ENCODE measurements at places on chromosomes 7 and 10.

- DNase-seq = no peak
These were observed 239.7 kb upstream of the SEMA3D start for GRCh38 chr7:85426487-85426960.

DNA sequence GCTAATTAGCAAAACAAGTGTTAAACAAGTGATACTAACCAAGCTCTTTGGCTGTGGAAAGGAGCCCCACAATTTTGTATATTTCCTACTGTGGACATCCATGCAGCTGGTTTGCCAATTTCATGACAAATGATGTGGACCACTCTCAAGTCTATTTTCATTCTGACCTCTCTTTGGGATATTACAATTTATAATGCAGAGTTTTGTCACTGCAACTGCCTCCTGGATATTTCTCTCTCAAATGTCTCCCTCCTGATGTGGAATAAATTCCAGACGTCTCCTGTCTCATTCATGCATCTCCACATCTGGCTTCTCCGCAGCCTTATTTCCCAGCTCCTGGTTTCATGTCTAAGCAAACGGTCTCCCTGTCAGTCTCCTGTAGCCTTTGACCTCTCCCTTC is 80.6 kb upstream of the RHEB start:
- DNase-seq = no peak

- no peak for DNase-seq
These were observed 2.6 kb downstream of the CLDN4 start for GRCh38 chr7:73833251-73833919.

DNA sequence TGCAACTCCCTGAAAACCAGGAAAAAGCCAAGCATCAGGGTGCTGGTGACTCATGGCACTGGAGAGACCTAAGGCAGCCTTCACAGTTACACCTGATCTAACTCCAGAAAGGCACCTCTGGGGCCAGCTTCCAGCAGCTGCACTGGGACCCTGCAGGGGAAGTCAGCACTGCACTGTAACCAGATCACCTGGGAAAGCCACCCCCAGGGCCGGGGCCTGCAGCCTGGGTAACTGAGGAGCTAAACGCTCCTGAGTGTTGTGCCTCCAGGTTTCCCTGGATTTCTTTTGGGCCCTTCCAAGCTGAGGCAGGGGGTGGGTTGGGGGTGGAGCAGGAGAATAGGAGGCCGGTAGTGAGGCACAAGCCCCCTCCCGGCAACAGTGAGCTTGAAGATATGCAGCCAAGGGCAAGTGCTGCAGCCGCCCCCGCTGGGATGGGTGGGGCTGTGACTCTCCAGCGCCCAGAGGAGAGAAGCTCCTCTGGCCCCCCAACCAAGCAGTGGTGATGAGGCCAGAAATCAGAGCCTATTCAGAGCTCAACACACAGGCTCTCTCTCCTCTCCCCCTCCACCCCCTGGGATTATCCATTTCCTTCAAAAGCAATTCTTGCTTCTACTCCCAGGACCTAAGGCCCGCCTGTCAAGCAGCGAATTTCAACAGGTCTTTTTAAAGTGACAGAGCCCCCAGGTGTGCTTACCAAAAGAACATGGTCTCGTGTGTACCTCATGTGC is 2.6 kb downstream of the CXCL12 start:
- DNase-seq = peak; percentile 35

- no peak for DNase-seq
These were observed 4.4 kb upstream of the ZNF467 start for GRCh38 chr7:149777551-149778326.

- DNase-seq = no peak
These were observed 105.2 kb downstream of the FANK1 start for GRCh38 chr10:126001576-126001975.

DNA sequence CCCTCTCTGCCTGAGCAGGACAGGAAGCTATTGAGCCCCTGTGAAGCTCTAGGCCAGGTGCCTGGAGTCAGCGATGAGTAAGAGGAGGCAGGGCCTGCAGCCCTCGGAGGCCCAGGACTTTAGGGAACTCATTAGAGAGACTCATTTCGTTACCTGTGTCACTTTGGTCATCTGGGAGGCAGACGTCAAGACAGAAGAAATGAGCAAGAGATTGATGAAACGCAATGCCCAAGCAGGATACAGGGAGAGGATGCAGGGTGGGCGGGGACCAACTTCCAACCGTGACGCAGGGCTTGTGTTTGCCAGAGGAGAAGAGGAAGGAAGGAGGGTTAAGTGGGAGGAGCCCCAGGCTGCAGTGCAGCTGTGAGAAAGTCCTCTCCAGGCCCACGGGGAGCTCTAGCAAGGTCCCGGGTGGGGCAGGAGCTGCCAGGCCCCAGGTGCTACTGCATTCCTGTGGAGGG is 26.4 kb upstream of the GNA12 start:
- DNase-seq = peak; percentile 80

DNA sequence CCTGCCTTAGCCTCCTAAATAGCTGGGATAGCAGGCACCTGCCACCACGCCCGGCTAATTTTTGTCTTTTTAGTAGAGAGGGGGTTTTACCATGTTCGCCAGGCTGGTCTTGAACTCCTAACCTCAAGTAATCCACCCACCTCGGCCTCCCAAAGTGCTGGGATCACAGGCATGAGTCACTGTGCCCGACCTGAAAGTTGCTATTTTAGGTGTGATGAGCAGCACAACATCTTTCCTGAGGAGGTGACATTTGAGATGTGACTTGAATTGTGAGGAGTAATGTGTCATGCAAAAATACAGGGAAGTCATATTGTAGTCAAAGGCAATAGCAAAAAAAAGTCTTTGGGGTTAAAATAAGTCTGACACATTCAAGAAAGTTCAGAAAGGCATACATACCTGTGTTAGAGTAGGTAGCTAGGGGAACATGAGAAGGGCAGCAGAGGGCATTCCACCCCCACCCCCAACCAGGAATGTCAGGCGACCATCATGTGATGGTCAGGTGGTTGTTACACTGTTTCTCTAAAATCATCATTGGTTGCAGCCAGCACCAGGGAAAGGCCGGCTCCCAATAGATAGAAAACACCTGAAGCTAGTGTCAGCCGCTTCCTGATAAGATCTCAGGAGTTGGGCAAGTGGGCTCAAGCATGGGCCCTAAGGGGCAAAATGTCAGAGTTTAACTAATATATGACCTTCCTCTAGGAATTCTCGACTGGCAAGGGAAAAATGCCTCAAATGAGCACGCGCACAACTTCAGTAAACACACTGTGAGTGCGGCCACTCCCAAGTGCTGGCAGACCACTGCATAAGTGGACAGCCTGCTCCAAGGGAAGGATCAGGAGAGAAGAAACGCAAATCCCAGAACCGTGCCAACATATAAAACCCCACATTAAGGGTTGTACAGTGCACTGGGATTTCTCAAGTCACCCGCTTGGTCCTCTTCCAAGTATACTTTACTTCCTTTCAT is at the start of gene TACC2:
TACC2 (plus strand) TSS at position 803 of the 964 bp plus-strand sequence. CDS start 32,819 bp downstream, outside the sequence.
- no peak for DNase-seq

- no peak for DNase-seq
These were observed at the start of gene MAT1A for GRCh38 chr10:80289451-80290287. Gene MAT1A (minus strand): TSS chr10:80289658. CDS start chr10:80289423, 235 bp downstream.

DNA sequence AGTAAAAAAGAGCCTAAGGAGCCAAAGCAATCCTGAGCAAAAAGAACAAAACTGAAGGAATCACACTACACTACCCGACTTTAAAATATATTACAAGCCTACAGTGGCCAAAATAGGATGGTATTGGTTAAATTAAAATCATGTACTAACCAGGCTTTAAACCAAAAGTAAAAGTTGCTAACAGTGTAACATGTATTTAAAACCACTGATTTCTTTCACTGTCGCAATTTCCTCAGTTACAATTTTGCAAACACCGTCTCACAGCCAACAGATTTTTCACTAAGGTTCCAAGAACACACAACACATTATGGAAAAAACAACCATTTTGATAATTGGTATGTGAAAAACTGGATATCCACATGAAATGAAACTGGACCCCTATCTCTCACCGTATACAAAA is 74.0 kb downstream of the JMJD1C start:
- DNase-seq = no peak

GRCh38 chr7:43484678-43485395 is 98.1 kb upstream of the STK17A start:
- DNase-seq = no peak

DNA sequence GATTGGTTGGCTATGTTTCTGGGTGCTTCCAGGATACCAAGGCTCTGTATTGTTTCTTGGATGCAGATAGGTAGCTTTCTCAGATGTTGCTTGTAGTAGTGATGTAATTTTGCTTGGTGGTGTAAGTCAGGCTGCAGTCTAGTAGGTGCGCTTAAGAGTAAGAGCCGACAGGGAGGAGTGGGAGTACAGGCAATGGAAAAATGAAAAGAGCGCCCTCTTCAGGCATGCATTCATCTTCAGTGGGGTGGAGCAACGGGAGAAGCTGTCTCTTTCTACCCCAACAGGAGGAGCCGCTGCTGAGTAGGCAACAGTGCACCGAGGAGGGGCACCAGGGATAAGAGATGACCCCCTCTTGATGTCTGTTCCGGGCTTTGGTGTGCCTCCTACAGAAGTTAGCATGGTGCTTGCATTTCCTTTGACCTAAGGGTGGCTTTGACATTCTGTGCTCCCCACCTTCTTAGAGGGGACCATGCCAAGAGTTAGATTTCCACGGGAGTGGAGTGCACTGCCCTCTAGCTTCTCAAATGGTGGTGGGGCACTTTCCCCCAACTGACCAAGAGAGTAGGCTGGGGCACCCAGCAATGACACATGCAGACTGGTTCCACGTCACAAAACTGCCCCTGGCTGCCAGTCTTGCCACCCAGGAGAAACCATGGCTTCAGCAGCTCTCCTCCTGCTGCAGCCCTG is 56.1 kb downstream of the ZNF783 start:
- no peak for DNase-seq

- no peak for DNase-seq
These were observed 57.3 kb downstream of the ARID5B start for GRCh38 chr10:61958805-61959204.

DNA sequence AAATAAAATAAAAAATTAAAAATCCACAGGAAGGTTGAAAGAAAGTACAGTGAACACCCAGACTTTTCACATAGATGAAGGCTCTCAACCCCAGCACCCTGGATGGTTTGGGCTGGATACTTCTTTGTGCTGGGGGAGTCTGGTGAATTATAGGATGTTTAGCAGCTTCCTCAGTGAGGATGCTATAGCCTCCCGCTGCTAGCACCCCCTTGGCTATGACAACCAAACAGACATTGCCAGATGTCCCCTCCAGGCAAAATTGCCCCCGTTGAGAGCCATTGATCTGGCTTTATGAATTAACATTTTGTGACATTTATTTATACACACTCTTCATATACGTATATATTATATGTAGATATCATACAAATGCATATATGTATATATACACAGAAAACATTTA is 21.6 kb downstream of the SMKR1 start:
- DNase-seq = no peak

DNA sequence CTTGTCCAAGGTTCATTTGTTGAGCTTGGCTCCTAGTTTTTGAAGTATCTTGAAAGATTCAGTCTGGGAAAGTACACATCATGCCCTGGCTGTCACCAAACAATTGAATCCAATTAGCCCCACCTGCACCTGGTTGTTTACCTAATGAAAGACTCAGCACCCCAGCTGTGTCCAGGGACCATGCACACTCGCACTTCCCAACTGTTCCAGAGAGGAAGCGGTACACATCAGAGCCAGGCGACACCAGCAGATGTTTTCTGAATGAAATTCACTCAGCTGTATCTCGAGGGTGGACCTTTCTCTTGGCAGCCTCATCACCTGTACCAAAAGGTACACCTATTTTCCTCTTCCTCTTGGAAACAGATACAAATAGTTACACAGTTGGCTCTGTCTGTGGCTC is 216.4 kb upstream of the LRGUK start:
- DNase-seq = no peak

GRCh38 chr10:107913317-107914294 is 749.1 kb upstream of the SORCS1 start:
- no peak for DNase-seq

- DNase-seq = no peak
These were observed 41.7 kb downstream of the REEP3 start for GRCh38 chr10:63562857-63563256.

DNA sequence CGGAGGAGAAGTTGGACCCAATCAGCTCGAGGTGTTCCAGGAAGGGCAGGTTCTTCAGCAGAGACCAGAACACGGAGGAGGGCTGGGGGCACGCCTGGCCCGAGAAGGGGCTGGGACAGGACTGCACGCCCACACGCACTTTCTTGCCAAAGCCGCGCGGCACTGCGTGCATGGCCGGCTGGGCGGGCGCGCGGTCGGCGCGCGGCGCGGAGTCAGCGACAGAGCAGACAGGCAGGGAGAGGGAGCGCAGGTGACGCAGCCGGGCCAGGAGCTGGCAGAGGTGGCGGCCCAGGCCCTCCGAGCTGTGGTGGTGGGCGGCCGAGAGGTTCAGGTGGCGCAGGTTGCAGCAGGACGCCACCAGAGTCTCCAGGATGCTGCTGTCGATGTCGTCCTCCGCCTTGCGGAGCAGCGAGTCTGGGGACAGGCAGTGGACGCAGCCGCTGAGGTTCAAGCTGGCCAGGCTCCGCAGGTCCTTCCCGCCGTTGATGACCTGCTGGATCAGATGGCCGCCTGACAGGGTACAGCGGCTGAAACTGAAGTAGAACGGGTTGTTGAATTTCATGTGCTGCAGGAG is 77.2 kb upstream of the TNRC18 start:
- DNase-seq = no peak

All from femur (tissue), 1 donor.